ENCODE measurements at places on chromosomes 7 and 10.

GRCh38 chr10:28652106-28652505, 25.2 kb upstream of the BAMBI start:
- no peak for DNase-seq

DNA sequence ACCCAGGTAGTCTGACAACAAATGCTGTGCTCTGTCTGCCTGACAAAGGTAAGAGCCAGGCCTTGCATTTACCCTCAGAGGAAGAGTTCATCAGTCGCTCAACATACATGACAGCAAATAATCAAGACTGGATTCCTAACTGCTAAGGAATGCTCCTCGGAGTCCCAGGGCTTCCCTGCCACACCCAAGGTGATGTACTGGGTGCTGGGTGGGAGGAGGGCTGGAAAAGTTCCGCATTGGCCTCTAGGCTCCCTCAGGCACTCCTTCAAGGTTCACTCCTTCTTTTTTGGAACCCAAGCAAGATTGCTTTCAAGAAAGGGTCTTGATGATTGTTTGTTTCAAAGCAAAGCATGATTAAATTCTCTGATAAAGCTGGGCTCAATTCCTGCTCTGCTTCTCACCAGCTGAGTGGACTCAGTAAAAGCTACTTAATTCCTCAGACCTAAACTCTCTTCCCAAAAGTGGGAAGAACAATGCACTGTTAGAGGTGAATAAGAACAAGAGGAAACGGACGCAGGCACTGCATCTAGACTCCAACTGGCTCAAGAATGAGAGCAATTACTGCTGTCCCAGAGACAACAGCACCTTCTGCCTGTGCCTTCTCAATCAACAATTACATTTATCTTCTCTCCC, 173.5 kb downstream of the ELMO1 start:
- no peak for DNase-seq

GRCh38 chr7:6258440-6259182, 13.8 kb downstream of the CYTH3 start:
- DNase-seq: no peak

DNA sequence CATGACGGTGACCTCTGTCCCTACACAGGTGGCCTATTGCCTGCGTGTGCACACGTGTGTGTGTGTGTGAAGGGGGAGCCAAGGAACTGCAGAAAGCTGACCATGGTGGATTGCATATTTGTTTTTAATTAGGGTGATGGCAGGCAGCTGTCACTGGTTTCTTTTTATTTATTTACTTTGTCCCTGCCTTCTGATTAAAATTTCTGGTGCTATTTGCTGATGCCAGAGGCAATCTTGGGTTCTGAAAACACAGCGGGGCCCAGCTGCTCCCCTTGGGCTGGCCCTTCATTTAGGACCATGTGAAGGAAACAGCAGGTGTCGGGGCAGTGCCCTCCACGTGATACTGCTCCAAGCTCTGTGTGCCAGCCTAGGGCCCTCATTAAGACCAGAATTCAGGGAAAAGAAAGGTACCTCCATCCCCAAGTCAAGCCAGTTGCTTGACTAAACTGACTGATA, 71.3 kb upstream of the PODXL start:
- no peak for DNase-seq

DNA sequence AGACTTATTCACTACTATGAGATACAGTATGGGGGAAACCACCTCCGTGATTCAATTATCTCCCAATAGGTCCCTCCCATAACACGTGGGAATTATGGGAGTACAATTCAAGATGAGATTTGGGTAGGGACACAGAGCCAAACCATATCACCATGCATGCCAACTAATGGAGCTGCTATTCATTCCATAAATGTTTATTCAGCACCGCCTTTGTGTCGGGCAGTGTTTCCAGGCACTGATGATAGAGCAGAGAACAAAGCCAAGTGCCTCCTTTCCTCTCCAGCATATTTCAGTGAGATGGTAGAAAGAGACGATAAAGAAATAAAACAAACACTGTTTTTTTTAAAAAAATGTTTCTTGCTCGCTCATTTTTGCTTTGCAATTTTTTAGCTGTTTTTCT, 295.9 kb upstream of the FOXK1 start:
- DNase-seq: no peak

GRCh38 chr7:158473221-158473620, 114.4 kb downstream of the PTPRN2 start:
- DNase-seq: no peak

DNA sequence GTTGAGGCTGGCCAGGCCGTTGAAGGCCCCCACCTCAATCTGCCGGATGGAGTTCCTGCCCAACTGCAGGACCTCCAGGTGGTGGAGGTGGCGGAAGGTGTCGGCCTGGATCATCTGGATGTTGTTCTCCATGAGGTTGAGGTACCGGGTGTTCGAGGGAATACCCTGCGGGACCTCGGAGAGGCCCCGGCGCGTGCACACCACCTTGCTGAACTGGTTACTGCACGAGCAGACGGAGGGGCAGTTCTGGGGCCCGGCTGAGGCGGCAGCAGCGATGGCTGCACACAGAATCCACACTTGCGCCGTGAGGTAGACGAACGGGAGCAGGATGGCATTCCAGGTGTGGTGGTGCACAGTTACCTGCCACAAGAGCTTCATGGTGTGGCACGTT, 979 bp downstream of the LRRC4 start:
- DNase-seq: no peak

- no peak for DNase-seq
These were observed 513.3 kb downstream of the MDFIC start for GRCh38 chr7:115435178-115435577.

DNA sequence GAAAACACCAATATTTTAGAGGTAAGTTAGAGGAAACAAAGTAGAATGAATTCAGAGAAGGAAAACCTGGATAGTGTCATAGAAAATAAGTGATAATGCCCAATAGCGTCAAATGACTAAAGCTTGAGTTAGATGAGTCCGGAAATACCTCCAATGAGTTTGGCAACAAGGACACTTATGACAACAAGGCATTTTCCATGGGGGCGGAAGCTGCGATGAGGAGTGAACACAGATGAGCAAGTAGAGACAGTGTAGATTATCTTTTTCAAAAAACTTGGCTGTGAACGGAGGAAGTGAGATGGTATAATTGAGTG, 383 bp upstream of the R3HCC1L start:
- no peak for DNase-seq

- no peak for DNase-seq
These were observed 10.8 kb upstream of the SEMA3C start for GRCh38 chr7:80929619-80930018.

GRCh38 chr10:13195016-13195415, 33.7 kb downstream of the MCM10 start:
- no peak for DNase-seq

DNA sequence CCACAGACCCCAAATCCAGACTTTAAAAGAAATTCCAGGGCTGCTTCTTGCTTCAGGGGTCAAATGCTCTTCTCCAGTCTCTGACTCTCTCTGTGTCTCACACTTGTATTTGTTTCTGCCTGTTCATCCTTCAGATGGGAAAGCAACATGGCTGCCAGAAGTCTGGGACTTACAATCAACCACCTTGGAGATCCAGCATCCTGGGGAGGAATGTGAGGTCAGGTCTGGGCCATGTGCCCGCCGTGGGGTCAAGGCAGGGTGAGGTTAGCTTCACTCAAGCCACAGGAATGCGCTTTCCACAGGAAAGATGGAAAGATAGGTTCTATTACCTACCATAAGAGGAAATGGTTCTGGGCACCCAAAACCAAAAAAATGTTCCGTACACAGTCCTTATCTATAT, 34.3 kb upstream of the NPVF start:
- no peak for DNase-seq

GRCh38 chr7:151520419-151521261, 945 bp upstream of the RHEB start:
- peak; percentile 51 for DNase-seq

- DNase-seq: no peak
These were observed 48.1 kb upstream of the ZNF273 start for GRCh38 chr7:64854969-64855368.

GRCh38 chr7:88546808-88547207, 212.7 kb upstream of the ZNF804B start:
- DNase-seq: no peak

DNA sequence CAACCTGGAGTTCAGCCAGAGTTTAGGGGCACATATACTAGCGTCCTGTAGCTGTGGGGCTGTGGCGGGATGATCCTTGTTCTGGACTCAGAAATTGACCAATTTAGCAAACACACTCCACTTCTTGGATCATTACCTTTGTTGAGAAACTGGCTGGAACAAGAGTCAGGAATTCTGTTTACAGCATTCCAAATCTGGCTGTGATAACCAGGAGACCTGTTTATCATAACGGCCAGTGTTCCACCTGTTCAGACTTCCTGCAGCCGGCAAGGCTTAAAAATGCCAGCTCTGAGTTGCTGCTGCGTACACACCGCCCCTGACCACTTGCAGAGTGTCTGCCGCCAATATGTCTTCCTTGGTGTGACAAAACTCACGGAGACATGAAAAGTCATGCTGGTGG, 64.8 kb downstream of the ARMC3 start:
- no peak for DNase-seq

DNA sequence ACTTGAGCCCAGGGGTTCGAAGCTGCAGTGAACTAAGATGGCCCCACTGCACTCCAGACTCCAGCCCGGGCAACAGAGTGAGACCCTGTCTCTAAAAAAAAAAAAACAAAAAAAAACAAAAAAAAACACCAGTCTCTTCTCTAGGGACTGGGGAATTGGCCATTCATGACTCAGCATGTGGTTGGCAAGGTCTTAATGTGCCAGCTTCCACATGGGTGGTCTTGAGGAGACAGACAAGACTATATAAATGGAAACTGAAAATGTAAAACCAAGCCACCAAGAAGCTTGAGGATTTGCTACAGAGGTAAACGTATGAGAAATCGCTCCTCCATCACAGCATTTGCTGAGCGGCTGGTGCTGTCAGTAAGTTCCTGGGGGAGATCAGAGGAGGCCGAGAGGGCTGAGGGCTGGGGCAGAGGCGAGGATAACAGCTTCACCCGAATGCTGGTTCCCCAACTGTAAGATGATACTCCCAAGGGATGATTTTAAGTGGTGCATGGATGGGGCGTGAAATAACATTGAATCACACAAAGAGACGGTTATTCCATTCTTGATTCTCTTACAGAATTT, 128.7 kb downstream of the C10orf105 start:
- DNase-seq: no peak

- DNase-seq: no peak
These were observed 600.0 kb downstream of the PHTF2 start for GRCh38 chr7:78398576-78398975.

- DNase-seq: no peak
These were observed 113.0 kb upstream of the PHYHIPL start for GRCh38 chr10:59063491-59063890.

GRCh38 chr7:73841689-73842066, 638 bp downstream of the METTL27 start:
- no peak for DNase-seq

DNA sequence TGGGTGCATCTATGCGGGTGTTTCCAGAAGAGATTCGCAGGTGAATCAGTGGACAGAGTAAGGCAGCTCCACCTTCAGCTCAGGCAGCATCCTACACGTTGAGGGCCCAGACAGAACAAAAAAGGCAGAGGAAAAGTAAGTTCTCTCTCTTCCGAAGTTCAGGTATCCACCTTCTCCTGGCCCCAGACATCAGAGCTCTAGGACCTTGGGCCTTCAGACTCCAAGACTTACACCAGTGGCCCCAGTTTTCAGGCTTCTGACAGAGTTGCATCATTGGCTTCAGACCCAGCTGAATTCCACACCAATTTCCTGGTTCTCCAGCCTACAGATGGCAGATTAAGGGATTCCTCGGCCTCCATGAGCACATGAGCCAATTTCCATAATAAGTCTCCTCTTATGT, 102.2 kb upstream of the GPR26 start:
- DNase-seq: no peak

All from mucosa of descending colon (tissue), 3 donors.